ENCODE measurements at places on chromosomes 5 and 9. TPM values are rescaled to one million over a fixed set of nuclear protein-coding genes. Genes with fewer than 3 reads are reported as not detected.

DNA sequence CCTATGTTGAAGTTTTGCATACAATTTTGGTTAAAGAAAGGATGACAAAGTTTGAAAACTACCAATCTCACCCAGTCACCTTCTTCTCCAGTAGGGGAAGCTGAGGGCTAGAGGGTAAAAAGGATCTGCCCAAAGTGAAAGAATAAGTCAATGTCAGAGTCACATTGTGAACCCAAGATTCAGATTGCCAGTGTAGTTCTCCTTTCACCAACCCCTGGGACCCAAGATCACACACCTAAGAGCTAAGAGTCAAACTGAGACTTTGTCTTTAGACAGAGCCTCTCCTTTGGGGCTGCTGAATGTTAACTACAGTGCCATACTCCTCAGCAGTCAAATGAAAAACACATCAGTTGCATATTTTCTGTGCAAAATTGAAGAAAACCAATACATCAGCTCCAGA is 210.6 kb downstream of the ATP10B start:
- no peaks in the 10 kb centered on the region for H3K4me1 ChIP-seq
- H3K4me3 ChIP-seq: no peak overlapping the region
- DNase-seq: no peak

DNA sequence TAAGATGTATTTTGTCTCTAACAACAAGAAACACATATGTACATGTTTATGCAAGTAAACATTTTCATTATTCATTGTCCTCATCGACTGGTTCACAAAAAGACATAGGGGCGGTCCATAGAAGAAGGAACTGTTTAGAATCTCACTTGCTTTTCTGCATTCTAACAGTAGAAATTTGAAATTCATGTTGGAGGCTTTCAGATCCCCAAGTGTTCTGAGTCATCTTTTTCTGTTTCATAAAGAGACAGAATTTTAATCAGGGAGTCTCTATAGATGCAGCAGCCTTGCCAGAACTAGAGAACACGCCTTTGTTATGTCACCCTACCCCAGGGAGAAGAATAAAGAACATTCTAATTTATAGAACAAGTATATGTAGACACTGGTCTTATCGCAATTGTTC is 324.3 kb downstream of the GABRG2 start:
- H3K27ac ChIP-seq: no peak overlapping the region
- H3K4me1 ChIP-seq: no peaks in the 10 kb centered on the region
- no peak for DNase-seq
- H3K27me3 ChIP-seq: no peaks in the 10 kb centered on the region

DNA sequence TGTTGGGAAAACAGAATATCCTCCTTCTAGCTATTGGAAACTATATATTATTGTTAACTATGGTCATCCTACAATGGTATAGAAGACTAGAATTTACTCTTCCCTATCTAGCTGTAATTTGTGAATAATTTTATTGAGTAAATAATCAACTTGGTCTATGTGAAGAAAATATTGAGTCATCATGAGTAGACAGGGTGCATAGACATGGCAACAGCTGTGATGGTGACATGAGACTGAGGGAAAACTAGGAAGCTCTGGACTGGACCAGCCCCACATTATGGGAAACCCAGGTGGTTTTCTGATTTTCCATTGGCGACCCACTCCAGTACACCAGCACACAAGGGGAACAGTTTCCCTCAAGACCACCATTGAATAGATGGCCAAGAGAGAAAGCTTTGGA is 95.0 kb downstream of the APBA1 start:
- peaks cover 7% of the 10 kb centered on the region for H3K27me3 ChIP-seq
- no peaks in the 10 kb centered on the region for H3K4me1 ChIP-seq
- DNase-seq: no peak
- H3K36me3 ChIP-seq: no peaks in the 10 kb centered on the region

GRCh38 chr5:113042491-113043243 is 66.1 kb downstream of the DCP2 start:
- H3K27me3 ChIP-seq: no peaks in the 10 kb centered on the region
- H3K4me1 ChIP-seq: no peaks in the 10 kb centered on the region
- no peak overlapping the region for H3K27ac ChIP-seq
- no peak overlapping the region for H3K4me3 ChIP-seq
- DNase-seq: no peak

DNA sequence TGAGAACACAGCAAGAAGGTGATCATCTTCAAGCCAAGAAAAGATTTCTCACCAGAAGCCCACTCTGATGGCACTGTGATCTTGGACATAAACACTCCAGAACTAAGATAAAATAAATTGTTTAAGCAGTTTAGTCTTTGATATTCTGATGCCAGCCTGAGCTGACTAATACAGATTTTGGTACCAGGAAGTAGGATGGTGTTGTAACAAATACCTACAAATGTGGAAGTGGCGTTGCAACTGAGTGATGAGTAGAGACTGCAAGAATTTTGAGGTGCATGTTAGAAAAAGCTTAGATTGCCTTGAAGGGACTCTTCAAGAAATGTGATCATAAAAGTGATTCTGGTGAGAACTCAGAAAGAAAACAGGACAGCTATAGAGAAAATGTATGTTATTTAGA is 592.4 kb upstream of the DAB2 start:
- H3K36me3 ChIP-seq: no peaks in the 10 kb centered on the region
- no peak overlapping the region for H3K27ac ChIP-seq
- peaks cover 4% of the 10 kb centered on the region for H3K27me3 ChIP-seq
- H3K4me1 ChIP-seq: peaks cover 1% of the 10 kb centered on the region
- H3K4me3 ChIP-seq: no peak overlapping the region

DNA sequence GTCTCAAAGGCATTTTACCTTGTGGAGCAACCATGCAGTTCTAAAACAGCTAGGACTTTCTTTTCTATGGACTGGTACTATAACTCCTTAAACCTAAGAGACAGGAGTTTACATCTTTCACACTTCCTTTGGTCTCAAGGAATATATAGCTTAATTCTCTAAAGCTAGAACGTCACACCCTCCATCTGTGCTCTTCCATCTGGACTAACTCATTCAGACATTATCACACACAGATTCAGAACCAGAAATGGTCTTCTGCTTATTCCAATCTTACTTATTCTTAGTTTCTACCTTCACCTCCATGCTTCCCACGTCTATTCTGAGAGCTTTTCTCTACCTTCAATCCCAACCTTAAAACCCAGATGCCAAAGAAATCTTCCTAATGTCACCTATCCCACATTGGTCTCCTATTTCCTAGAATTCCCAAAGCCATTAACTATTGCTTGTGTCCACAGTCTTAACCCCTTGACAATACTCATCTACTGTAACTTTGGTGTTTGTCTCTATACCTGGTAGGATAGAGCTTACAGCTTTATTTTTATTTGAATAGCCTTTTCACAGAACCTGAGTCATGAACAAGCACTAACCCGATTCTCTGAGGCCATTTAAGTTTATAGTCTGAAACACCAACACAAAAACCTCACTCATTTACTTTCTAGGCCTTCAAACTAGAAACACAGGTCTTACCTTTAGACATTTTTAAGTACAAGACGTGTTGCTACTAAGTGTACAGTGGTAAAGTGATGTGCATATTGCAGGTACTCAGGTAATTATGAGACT is 22.8 kb downstream of the CSNK1A1 start:
- H3K27me3 ChIP-seq: no peaks in the 10 kb centered on the region
- no peak for DNase-seq
- H3K36me3 ChIP-seq: peaks cover 37% of the 10 kb centered on the region
- H3K27ac ChIP-seq: no peak overlapping the region
- no peak overlapping the region for H3K4me3 ChIP-seq

DNA sequence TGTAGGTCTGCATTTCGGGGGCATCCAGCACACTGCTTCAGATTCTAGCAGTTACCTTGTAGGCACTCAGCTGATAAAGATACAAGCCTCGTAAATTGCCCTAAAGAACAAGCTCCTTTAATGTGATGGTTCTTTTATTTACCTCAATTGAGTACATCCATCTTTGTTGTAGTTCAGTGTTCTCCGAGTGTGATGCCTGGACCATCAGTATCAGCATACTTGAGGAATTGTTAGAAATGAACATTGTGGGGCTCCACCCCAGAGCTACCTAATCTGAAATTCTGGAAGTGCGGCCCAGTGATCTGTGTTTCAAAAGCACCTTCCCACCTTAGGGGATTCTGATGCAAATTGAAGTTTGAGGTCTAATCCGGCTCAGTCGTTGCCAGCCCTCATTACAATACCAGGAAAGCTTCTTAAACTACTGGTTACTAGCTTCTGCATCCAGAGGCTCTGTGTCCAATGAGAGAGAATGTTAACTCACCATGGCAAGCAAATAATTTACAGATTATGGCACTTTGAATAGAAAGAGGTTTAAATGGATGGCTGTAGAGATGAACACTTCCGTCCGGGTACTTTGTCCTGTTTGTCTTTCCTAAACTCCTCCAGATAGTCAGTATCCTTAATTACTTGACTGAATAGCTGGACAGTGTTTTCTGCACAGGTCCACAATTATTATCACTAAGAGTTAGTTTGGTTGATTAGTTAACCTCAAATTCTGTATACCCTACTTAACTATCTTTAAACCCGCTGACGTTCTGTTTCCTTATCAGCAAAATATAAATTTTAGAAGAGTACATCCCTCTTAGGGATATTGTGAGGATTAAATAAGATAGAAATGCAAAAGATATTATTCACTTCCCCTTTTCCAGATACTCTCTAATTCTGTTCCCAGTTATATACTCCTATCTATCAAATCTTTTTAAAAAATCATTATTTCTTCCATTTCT is 47.9 kb downstream of the RAI14 start:
- H3K4me3 ChIP-seq: no peak overlapping the region
- peaks cover 2% of the 10 kb centered on the region for H3K27me3 ChIP-seq
- H3K36me3 ChIP-seq: no peaks in the 10 kb centered on the region
- H3K27ac ChIP-seq: no peak overlapping the region
- DNase-seq: no peak

DNA sequence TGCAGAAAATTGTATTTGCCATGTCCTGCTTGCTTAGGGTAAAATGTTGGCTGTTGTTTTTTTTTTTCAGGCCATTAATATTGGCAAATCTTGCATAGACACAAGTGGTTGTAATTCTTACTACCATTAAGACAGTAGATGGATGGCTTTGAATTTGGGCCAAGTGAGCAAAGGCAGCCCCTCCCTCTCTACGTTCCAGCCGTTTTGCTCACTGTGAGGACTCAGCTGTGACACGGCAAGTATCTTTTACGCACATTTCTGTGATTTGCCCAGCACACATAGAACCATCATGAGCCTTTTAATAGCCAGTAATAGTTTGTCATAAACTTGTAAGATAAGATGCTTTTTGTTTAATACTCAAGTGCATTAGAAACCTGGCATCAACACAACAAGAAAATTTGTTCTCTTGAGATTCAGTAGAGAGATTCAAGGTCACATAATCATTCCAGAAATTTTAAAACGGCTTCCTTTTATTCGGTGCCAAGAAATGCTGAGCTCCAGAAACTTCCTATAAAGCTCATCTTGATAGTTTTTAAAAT is 205.2 kb upstream of the ADCY2 start:
- H3K4me1 ChIP-seq: no peaks in the 10 kb centered on the region
- H3K4me3 ChIP-seq: no peak overlapping the region
- no peak for DNase-seq

GRCh38 chr9:69178583-69179011 is 4.5 kb downstream of the TJP2 start:
- no peak overlapping the region for H3K4me3 ChIP-seq
- no peak overlapping the region for H3K27ac ChIP-seq
- no peak for DNase-seq
- peaks cover 12% of the 10 kb centered on the region for H3K27me3 ChIP-seq
- peaks cover 4% of the 10 kb centered on the region for H3K36me3 ChIP-seq
- peaks cover 73% of the 10 kb centered on the region for H3K4me1 ChIP-seq

- no peak overlapping the region for H3K27ac ChIP-seq
- H3K27me3 ChIP-seq: no peaks in the 10 kb centered on the region
- H3K36me3 ChIP-seq: peaks cover 46% of the 10 kb centered on the region
- no peak overlapping the region for H3K4me3 ChIP-seq
- no peak for DNase-seq
Observed at GRCh38 chr9:128540634-128541360, 11.6 kb upstream of the SPTAN1 start.

DNA sequence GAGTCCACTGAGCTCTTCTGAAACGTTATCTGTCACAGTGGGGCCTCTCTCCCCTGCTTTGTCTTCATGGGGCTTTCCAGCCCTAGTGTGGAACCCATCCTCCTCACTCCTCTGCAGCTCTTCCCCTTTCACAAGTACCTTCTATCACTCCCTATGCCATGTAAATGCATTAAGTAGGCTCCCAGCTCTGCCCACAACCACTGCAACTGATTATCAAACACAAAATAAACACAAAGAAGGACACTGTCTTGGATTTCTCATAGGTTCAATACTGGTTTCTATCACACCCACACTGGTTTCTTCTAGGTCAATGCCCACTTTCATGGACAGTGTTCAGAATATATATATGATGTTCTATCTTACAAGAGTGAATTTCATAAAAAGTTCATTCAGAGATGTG is 139.4 kb downstream of the GNAQ start:
- H3K27ac ChIP-seq: no peak overlapping the region
- H3K4me3 ChIP-seq: no peak overlapping the region
- no peak for DNase-seq
- peaks cover 1% of the 10 kb centered on the region for H3K36me3 ChIP-seq
- peaks cover 6% of the 10 kb centered on the region for H3K4me1 ChIP-seq

DNA sequence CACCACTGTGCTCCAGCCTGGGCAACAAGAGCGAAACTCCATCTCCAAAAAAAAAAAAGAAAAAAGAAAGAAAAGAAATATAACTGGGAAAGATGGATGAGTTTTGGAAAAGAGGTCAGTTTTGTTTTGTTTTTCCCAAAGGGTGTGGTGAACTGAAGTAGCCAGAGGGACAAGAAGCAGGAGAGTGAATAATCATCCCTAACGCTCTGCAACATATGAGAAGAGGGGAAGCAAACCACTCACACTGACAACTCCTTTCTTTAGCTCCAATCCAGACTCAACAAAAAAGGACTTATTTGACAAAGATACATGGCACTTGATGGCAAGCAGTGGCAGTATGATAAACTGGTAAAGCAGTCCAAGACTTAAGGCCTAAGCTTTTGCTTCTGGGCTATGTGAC is 176.1 kb upstream of the HMHB1 start:
- no peak for DNase-seq
- H3K27me3 ChIP-seq: no peaks in the 10 kb centered on the region

DNA sequence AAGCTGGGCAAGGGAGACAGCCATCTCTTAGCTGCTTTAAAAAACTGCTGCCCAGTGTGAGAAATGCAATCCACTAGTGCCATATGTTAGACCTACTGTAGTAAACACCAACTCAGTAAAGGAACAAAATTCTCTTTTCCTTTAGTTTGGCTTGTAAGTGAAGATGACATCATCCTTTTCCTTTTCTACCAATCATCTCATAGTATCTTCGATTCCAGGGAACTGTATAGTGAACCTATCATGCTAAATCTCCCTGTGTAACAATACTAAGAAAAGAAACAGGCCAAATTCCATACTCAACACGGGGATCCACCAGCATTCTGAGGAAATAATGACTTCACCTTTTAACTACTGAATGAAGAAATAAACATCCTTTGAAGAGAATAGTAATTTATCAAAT is 100.1 kb downstream of the RAPGEF6 start:
- H3K36me3 ChIP-seq: peaks cover 13% of the 10 kb centered on the region
- no peak overlapping the region for H3K4me3 ChIP-seq
- H3K27ac ChIP-seq: no peak overlapping the region

The CCNI2 gene
- total RNA-seq: 52.5 TPM

The PTGS1 gene
- total RNA-seq: 1.0 TPM

The ZNF462 gene
- total RNA-seq: 0.26 TPM

The PAPPA gene
- total RNA-seq: not detected
